ENCODE measurements at places on chromosomes 12 and 14.

DNA sequence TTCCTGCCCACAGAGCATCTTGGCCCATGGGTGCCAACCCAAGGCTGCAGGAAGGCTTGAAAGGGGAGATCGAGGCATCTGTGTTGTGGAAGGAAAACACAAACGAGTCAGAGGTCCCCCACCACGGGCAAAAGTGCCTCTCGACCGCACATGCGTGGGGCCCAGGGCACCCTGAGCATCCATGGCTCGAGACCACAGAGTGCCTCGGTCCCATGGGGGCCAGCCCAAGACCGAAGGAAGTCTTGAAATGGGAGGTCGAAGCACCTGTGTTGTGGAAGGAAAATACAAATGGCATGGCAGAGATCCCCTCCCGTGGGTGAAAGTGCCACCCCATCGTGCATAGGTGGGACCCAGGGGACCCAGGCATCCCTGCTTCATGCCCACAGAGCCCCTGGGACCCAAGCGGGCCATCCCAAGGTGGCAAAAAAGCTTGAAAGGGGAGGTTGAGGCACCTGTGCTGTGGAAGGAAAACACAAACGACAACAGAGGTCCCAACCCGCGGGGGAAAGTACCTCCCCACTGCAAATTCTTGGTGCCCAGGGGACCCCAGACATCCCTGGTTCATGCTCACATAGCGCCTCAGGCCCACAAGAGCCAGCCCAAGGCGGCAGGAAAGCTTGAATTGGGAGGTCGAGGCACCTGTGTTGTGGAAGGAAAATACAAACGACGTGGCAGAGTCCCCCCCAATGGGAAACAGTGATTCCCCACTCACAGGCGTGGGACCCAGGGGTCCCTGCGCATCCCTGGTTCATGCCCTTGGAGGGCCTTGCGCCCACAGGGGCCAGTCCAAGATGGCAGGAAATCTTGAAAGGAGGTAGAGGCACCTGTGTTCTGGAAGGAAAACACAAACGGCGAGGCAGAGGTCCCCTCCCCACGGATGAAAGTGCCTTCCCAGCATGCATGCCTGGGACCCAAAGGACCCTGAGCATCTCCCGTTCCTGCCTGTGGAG is 373.0 kb downstream of the ALG10 start:
- peak; percentile 1 for DNase-seq

DNA sequence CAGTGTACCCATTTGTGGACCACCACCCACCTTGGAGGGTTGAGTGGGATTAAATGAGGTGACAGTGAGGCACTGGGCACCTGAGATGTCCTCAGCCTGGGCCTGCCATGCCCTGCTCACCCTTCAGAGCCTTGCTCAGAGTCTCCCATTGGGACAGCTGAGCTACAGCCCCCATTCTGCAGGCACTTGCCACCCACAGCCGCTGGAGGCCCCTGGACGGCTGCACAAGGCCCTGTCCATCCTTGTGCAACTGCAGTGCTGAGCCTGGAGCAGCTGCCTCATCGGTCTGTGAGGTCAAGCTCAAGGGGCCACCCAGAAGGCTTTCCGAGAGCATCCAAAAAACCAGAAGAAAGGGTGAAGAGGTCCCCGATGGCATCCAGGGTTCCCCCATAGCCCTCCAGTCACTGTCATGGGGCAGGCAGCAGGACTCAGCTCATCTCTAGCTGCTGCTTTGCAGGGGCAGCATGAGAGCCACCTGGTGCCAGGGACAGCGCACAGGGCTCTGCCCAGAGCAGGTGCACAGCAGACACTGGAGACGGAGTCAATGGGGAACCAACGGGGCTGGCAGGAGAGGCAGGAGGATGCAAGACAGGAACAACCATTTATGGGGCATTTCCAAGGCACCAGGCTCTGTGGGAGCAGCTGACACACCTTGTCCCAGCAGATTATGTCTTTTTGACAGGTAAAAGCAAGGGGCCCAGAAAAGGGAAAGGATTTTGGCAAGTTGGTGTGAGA is 84.6 kb downstream of the ARL6IP4 start:
- no peak for DNase-seq

GRCh38 chr12:96549341-96549740 is 60.0 kb downstream of the CFAP54 start:
- DNase-seq = no peak

DNA sequence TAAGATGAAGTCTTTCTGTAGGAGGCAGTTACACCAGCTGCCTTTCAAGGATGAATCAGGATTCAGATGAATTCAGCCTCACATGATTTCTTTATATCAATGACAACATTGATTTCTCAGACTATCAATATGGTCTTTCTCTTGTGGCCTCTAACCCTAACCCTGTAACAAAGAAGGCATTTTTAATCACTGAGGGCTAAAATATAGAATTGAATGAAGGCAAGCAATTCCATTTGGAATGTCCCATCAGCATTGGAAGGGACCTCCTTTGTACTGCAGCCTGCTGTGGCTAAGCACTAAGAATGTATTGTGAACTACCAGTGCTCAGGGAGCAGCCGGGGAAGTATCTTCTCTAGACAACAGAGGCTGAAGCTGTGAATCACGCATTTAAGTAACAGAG is 90.6 kb upstream of the FRMD6 start:
- no peak for DNase-seq

DNA sequence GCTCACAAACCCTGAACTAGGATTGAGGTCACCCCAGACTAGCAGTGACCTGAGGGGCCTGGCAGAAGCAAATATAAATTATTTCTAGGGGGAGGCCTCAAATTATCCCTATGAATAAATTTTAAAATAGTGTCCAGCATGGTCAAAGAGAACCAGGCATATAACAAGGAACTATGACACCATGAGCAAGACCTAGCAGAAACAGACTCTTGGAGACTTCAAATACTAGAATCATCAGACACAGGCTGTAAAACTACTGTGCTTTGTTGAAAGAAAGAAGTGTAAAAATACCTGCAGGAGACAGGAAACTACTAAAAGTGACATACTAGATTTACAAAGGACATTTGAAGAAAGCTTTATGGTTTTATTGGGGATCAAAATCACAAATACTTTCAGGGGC is 3.2 kb upstream of the BCL7A start:
- DNase-seq = no peak

DNA sequence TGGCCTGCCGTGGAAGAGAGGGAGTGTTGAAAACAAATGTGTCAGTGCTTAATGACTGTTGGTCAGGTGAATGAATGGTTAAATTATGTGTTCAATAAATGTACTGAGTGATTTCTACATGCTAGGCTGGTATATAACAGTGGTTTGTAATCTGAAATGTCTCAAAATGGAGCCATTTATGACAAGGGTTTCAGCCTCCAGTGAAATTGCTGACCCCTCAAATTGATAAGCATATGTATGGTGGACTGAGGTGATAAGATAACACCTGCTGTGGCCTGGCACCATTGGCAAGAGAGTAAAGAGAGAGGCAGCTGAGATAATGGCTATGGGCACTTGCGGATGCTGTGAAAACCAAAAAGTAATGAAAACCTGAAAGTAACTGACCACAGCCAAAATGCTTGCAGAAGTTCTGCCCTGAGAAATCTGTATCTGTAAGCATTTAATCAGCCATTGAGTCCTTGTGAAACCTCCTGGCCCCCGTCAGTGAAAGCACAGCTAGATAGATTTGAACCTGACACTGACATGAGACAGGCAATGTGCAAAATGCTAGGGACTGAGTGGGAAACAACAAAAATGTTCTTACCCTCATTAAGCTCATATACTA is 1.4 kb upstream of the BCAT1 start:
- no peak for DNase-seq

GRCh38 chr12:28961948-28962384 is 187.1 kb upstream of the FAR2 start:
- DNase-seq = no peak

- DNase-seq = no peak
These were observed 21.8 kb downstream of the WDHD1 start for GRCh38 chr14:55005071-55005470.

- DNase-seq = no peak
These were observed 6.3 kb downstream of the IPO4 start for GRCh38 chr14:24182110-24182882.

- DNase-seq = peak; percentile 31
These were observed 521 bp upstream of the PCED1B start for GRCh38 chr12:47078733-47079467.

GRCh38 chr14:67532998-67533753 is at the start of gene PLEKHH1:
TSS of gene PLEKHH1 (plus strand) at chr14:67533290. CDS start at chr14:67541868, 8,578 bp downstream.
- DNase-seq = peak; percentile 60

DNA sequence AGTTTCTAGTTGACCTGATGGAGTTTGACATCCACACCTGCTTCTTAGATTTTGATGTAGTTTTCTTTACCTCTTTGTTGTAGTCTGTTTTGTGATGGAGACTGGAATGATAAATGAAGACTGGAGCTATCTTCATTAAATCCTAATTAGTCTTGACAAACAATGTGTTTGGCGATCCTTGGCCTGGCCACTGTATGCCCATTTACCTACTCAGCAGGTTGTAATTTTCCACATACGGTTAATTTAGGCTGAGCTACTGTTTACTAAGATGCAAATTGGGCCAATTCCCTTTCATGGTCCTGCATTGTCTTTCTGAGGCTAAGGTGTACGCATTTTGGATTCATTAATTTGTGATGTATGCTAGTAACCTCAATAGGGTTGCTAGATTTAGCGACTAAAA is at the start of gene TAS2R7:
Gene TAS2R7, minus strand, starts transcription at position 41 of the 400 bp plus-strand sequence. CDS start 57 bp downstream, outside the sequence.
- DNase-seq = no peak

- peak; percentile 44 for DNase-seq
These were observed 68.5 kb downstream of the FBXO34 start for GRCh38 chr14:55339770-55340169.

DNA sequence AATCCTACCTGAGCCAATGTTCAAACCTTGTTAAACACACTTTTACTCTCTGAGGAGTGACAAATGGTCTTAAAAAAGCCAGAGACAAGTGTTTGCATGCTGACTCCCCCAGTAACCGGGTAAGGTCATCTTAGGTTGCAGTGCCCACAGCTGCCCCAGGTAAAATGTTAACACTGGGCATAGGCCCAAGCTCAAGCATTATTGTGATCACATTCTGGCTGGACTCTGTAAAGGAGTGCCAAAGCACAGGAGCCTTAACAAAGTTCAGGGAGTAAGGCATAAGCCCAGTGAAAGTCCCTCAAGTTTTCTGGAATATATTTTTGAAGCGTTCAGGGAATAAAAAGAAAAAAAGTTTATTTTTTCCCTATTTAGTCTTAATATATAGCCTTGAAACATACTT is 8.6 kb downstream of the EDDM3A start:
- DNase-seq = no peak

GRCh38 chr12:90099288-90099687 is 390.6 kb upstream of the ATP2B1 start:
- DNase-seq = no peak

GRCh38 chr12:127928615-127929571 is 338.1 kb upstream of the TMEM132C start:
- DNase-seq = no peak

DNA sequence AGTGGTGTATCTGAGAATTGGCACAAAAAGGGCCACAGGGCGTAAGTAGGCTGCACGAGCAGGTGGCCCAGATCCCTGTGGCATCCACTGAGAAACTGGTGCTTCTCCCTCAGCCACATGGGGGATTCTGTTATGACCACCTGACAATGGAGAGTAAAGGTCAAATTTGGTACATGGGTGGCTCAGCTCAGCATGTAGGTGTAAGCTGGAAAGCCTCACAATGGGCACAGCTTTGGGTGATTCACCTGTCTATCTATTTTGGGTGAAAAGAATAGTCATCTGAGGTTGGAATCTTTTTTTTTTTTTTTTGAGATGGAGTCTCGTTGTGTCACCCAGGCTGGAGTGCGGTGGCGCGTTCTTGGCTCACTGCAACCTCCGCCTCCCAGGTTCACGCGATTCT is 163.4 kb upstream of the TMEM260 start:
- no peak for DNase-seq

GRCh38 chr12:115421796-115422709 is 738.1 kb upstream of the TBX3 start:
- DNase-seq = no peak

DNA sequence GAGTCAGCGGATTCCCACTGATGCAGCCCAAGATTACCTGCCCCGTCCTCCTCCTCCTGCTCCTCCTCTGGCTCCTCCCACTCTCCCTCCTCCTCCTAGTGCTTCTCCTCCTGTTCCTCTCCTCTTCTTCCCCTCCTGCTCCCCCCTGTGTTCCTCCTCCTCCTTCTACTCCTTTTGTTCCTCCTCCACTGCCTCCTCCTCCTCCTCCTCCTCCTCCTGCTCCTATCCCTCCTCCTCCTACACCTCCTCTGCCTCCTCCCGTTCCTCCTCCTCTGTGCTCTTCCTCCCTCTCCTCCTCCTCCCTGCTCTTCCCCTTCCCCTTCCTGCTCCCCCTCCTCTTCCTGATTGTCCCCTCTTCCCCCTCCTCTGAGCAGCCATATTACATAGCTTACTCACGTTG is 141.3 kb downstream of the CACNA1C start:
- DNase-seq = no peak

- DNase-seq = peak; percentile 74
These were observed 31.3 kb upstream of the SMUG1 start for GRCh38 chr12:54220092-54220557.

GRCh38 chr14:61280526-61281185 is 482 bp downstream of the TMEM30B start:
- peak; percentile 81 for DNase-seq

DNA sequence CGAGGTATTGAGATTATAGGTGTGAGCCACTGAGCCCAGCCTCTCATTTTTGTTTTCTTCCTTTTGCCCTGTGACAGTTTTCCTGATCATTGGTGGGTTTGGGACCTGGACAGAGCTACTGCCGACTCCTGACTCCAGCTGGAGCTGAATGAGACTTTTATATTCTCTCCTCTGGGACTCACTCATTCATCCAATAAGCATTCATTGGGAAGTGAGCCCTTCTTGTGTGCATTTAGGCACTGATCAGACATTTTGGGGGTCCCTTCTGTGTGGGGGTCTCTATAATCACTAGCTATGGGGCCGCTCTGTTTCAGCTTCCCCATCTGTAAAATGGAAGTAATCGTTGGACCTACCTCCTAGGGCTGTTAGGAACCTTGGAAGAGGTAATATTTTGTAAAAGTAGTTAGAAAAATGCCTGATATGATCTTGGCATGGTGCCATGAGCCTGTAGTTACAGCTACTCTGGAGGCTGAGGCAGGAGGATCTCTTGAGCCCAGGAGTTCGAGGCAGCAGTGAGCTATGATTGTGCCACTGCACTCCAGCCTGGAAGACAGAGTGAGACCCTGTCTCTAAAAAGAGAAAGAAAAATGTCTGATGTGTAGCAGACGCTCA is 7.2 kb downstream of the SH2B3 start:
- DNase-seq = no peak

DNA sequence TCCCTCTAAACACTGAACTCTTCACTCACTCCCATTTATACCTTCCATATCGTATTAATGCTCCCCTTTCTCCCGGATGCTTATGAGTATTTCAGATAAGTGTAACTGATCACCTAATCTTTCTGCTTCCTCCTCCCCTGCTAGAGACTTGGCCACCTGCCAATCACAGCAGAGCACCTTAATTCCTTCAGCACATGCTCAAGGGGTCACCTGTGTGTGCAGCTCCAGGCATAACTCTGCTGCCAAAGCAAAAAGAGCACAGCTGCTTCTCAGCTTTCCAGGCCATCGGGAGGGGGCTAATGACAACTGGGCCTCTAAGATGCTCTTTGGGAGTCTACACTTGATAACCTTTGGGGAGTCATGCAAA is 106.9 kb upstream of the DYRK2 start:
- no peak for DNase-seq

GRCh38 chr12:102570256-102570655 is 89.9 kb upstream of the IGF1 start:
- no peak for DNase-seq
